ENCODE measurements at places on chromosomes 11 and 22. TPM values are rescaled to one million over a fixed set of nuclear protein-coding genes. Genes with fewer than 3 reads are reported as not detected.

DNA sequence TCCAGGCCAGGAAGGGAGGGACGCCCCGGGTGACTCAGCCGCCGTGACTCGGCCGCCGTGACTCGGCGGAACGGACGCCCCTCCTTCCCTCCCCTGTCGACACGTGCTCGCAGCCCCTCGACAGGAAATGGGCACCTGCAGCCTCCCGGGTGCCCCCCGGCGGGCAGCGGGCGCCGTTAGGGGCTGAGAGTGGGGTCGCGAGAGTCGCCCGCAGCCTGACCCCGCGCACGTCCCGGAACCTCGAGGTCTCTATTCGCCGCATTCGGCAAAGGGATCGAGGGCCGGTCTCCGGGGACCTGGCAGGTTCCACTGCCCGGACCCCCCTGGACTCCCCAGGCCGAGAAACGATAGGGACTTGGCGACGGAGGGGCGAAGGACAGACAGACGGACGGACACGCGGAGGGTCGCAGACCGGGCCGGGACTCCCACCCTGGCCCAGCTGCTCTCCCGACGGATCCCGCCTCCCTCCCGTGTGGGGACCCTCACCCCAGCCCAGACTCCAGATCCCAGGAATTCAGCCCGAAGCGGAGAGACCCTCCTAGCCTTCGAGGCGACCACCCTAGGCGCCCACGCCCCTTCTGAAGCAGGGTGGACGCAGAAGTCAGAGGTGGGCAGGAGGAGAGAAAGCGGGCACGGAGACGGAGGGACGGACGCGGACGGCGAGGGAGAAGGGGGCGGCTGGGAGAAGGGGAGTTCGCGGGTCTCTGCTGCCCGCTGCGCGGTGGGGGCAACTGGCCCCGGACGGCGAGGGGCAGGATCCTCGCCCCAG is 648 bp downstream of the FOSL1 start:
- peak overlapping the region; percentile 76 for H3K4me3 ChIP-seq
- H3K36me3 ChIP-seq, result no peaks in the 10 kb centered on the region
- peaks cover 40% of the 10 kb centered on the region for H3K4me1 ChIP-seq
- peak; percentile 52 for DNase-seq
- H3K27me3 ChIP-seq, result peaks cover 11% of the 10 kb centered on the region

GRCh38 chr11:98227278-98227677 is 793.5 kb upstream of the CNTN5 start:
- DNase-seq, result no peak
- H3K27ac ChIP-seq, result no peak overlapping the region
- H3K36me3 ChIP-seq, result no peaks in the 10 kb centered on the region
- H3K4me1 ChIP-seq, result no peaks in the 10 kb centered on the region
- H3K4me3 ChIP-seq, result no peak overlapping the region
- H3K27me3 ChIP-seq, result no peaks in the 10 kb centered on the region

Gene CHST1
- not detected for polyA plus RNA-seq

GRCh38 chr11:112719736-112720525 is 241.3 kb upstream of the NCAM1 start:
- H3K27me3 ChIP-seq, result peaks cover 3% of the 10 kb centered on the region
- H3K4me3 ChIP-seq, result no peak overlapping the region
- no peaks in the 10 kb centered on the region for H3K4me1 ChIP-seq
- DNase-seq, result no peak
- H3K27ac ChIP-seq, result no peak overlapping the region
- H3K36me3 ChIP-seq, result no peaks in the 10 kb centered on the region

GRCh38 chr11:9017773-9018172 is 14.0 kb upstream of the NRIP3 start:
- H3K36me3 ChIP-seq, result no peaks in the 10 kb centered on the region
- no peak for DNase-seq
- no peak overlapping the region for H3K27ac ChIP-seq
- no peaks in the 10 kb centered on the region for H3K4me1 ChIP-seq
- H3K4me3 ChIP-seq, result no peak overlapping the region

DNA sequence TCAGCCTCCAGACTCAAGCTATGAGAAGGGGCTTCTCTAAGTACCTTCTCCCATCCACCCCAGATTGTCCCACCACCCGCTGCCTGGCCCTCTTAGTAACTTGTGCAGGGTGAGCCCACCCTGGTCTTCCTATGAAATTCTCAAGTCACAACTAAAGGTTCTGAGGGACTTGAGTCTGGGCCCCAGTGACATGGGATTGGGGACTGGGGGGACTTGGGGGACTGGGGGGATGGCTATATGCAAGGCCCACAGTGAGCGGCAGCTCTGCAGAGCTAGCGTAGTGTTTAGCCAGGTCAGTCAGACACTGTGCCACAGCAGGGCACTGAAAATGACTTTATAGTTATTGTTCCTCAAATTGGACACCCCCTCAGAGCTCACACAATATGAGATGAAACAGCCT is 622.3 kb upstream of the CADM1 start:
- DNase-seq, result no peak
- H3K4me3 ChIP-seq, result no peak overlapping the region
- H3K4me1 ChIP-seq, result no peaks in the 10 kb centered on the region
- peaks cover 2% of the 10 kb centered on the region for H3K27me3 ChIP-seq
- H3K36me3 ChIP-seq, result no peaks in the 10 kb centered on the region

GRCh38 chr11:69662021-69662698 is 13.0 kb downstream of the LTO1 start:
- peaks cover 1% of the 10 kb centered on the region for H3K27me3 ChIP-seq
- no peak overlapping the region for H3K27ac ChIP-seq
- no peak for DNase-seq
- peaks cover 5% of the 10 kb centered on the region for H3K36me3 ChIP-seq
- H3K4me1 ChIP-seq, result no peaks in the 10 kb centered on the region

Gene NRXN2
- polyA plus RNA-seq, result 0.44 TPM

GRCh38 chr11:113270080-113270479 is 44.3 kb upstream of the TTC12 start:
- H3K36me3 ChIP-seq, result peaks cover 22% of the 10 kb centered on the region
- peaks cover 2% of the 10 kb centered on the region for H3K27me3 ChIP-seq
- H3K27ac ChIP-seq, result no peak overlapping the region
- DNase-seq, result no peak
- no peaks in the 10 kb centered on the region for H3K4me1 ChIP-seq
- no peak overlapping the region for H3K4me3 ChIP-seq

DNA sequence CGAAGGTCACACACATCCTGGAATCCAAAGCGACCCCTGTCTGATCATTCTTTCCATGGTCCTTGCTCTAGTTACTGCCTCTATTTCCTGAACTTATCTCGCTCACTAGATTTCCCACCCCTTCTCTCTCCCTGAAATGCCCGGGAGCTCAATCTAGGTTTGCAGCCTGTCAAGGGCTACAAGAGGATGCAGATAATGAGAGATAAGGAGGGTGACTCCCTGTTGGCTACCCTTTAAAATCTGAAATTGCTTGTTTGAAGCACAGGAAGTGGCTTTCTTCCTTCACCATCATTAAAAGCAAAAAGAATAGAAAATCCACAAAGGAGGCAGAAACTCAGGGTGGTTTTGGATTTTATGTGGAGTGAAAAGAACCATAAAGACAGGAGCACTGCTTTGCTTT is 13.0 kb upstream of the FLI1 start:
- H3K36me3 ChIP-seq, result no peaks in the 10 kb centered on the region
- H3K4me1 ChIP-seq, result peaks cover 16% of the 10 kb centered on the region
- H3K27ac ChIP-seq, result no peak overlapping the region

GRCh38 chr22:38219632-38220031 is 17.8 kb downstream of the MAFF start:
- H3K4me3 ChIP-seq, result no peak overlapping the region
- no peak for DNase-seq
- peaks cover 4% of the 10 kb centered on the region for H3K36me3 ChIP-seq
- H3K27me3 ChIP-seq, result peaks cover 30% of the 10 kb centered on the region

GRCh38 chr22:42991010-42991651 is 23.8 kb downstream of the PACSIN2 start:
- no peaks in the 10 kb centered on the region for H3K36me3 ChIP-seq
- H3K27me3 ChIP-seq, result no peaks in the 10 kb centered on the region
- no peak overlapping the region for H3K27ac ChIP-seq
- H3K4me3 ChIP-seq, result no peak overlapping the region
- H3K4me1 ChIP-seq, result peaks cover 51% of the 10 kb centered on the region

Gene RGL4
- 47.8 TPM for polyA plus RNA-seq

GRCh38 chr11:45171550-45171949 is 25.1 kb downstream of the PRDM11 start:
- peaks cover 25% of the 10 kb centered on the region for H3K4me1 ChIP-seq
- no peak overlapping the region for H3K27ac ChIP-seq
- H3K4me3 ChIP-seq, result no peak overlapping the region
- H3K27me3 ChIP-seq, result no peaks in the 10 kb centered on the region
- DNase-seq, result no peak

- H3K36me3 ChIP-seq, result peaks cover 3% of the 10 kb centered on the region
- H3K4me3 ChIP-seq, result peak overlapping the region; percentile 78
- DNase-seq, result no peak
- peaks cover 20% of the 10 kb centered on the region for H3K4me1 ChIP-seq
- no peak overlapping the region for H3K27ac ChIP-seq
Measured at GRCh38 chr11:128906185-128907050, 15.3 kb downstream of the KCNJ5 start.

Gene KCNQ1
- 0.73 TPM for polyA plus RNA-seq

Gene C11orf91
- not detected for polyA plus RNA-seq

- H3K4me3 ChIP-seq, result no peak overlapping the region
- no peak overlapping the region for H3K27ac ChIP-seq
- peaks cover 1% of the 10 kb centered on the region for H3K36me3 ChIP-seq
- no peak for DNase-seq
- no peaks in the 10 kb centered on the region for H3K27me3 ChIP-seq
Measured at GRCh38 chr11:1493650-1494244, 7.2 kb upstream of the MOB2 start.

Gene POLDIP3
- polyA plus RNA-seq, result 73.6 TPM

GRCh38 chr11:27186580-27186979 is 146.0 kb downstream of the BBOX1 start:
- no peaks in the 10 kb centered on the region for H3K36me3 ChIP-seq
- no peak for DNase-seq
- no peaks in the 10 kb centered on the region for H3K4me1 ChIP-seq
- no peak overlapping the region for H3K27ac ChIP-seq

Gene GTSE1
- polyA plus RNA-seq, result 0.71 TPM

Gene OR5A1
- not detected for polyA plus RNA-seq

DNA sequence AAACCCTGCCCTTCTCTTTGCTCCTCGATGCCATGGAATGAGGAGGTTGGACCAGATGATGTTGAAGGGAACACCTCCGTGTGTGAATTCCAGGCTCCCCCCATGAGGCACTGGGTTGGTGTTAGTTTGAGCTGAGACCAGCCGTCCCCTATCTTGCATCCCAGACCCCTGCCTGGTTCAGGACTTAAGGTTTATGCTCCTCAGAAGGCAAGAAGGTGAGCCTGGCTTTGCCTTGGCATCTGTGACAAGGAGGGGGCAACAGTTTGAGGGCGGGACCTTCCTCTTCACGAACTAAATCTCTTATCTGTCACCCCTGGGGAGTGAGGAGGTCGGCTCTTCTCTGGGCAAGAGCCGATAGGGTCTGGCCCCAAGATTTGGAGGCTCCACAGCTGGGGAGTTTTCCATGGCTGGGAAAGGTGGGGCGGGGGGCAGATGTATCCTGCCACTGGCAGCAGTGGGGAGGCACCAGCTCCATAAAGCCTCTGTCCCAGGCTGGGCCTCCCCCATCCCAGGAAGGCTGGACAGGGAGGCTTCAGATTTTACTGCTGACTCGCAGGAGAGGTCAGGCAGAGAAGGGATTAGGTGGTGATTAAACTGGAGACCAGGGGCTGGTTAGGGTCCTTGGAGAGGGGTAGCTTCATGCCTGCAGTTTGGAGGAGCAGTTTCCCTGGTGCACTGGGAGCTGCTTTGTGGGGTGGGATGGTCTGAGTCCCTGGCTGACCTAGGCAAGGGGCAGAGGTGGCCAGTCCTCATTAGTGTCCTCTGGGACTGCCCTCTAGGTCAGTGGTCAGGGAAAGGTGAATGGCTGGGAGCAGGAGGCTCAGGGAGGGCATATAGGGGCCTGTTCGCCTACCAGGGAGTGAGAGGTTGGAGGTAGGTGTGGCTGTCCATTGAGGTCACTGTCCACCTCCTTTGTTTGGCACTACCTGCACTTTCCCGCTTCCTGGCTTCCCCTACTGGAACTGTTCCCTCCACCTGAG is 1.1 kb downstream of the SEC14L2 start:
- H3K4me1 ChIP-seq, result peaks cover 25% of the 10 kb centered on the region
- peak overlapping the region; percentile 44 for H3K4me3 ChIP-seq
- peaks cover 35% of the 10 kb centered on the region for H3K27me3 ChIP-seq
- no peak overlapping the region for H3K27ac ChIP-seq

GRCh38 chr11:82811369-82811768 is 77.7 kb upstream of the FAM181B start:
- DNase-seq, result no peak
- H3K4me3 ChIP-seq, result no peak overlapping the region
- H3K27me3 ChIP-seq, result peaks cover 1% of the 10 kb centered on the region
- H3K4me1 ChIP-seq, result no peaks in the 10 kb centered on the region
- H3K27ac ChIP-seq, result no peak overlapping the region
- H3K36me3 ChIP-seq, result no peaks in the 10 kb centered on the region

Gene A4GALT
- polyA plus RNA-seq, result not detected

DNA sequence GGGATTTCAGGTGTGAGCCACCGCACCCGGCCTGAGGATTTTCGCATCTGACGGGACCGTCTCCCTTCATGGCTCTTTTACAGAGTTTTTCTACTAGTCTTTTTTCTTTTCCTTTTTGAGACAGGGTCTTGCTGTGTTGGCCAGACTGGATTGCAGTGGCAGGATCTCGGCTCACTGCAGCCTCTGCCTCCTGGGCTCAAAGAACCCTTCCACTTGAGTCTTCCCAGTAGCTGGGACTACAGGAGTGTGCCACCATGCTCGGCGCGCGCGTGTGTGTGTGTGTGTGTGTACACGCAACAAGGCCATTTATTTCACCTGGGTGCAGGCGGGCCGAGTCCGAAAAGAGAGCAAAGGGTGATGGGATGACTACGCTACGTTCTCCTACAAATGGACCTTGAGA is 10.9 kb downstream of the SERHL2 start:
- no peak overlapping the region for H3K4me3 ChIP-seq
- H3K36me3 ChIP-seq, result peaks cover under 1% of the 10 kb centered on the region
- no peaks in the 10 kb centered on the region for H3K4me1 ChIP-seq
- DNase-seq, result no peak
- no peaks in the 10 kb centered on the region for H3K27me3 ChIP-seq

DNA sequence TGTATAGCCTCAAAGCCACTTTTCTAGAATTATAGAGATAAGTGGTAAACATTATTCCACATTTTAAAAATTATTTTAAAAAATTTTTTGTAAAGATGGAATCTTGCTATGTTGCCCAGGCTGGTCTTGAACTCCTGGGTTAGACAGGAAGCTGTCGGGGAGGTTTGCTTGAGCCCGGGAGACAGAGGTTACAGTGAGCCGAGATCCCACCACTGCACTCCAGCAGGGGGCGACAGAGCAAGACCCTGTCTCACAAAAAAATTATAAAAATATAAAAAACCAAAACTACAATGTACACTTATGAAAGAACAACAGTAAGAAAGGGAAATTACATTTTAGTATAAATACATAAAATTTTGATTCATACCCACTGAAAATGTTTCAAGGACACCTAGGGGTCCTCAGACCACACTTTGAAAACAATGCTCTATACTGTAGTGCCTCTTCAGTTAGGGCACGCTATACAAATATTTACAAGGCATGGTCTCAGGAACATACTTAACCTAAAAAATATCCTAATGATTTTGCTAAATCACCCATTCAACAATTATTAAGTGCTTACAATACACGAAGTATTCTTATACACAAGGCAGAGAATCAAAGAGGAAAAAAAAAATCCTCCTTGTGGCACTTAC is 111.2 kb downstream of the MRTFA start:
- no peak overlapping the region for H3K27ac ChIP-seq
- peaks cover under 1% of the 10 kb centered on the region for H3K4me1 ChIP-seq
- no peaks in the 10 kb centered on the region for H3K27me3 ChIP-seq
- H3K4me3 ChIP-seq, result no peak overlapping the region
- no peaks in the 10 kb centered on the region for H3K36me3 ChIP-seq

Data from immature natural killer cell (primary cell).